ENCODE measurements at places on chromosomes 5 and 9.

GRCh38 chr5:174454890-174455289, 269.5 kb upstream of the MSX2 start:
- no peak for DNase-seq

DNA sequence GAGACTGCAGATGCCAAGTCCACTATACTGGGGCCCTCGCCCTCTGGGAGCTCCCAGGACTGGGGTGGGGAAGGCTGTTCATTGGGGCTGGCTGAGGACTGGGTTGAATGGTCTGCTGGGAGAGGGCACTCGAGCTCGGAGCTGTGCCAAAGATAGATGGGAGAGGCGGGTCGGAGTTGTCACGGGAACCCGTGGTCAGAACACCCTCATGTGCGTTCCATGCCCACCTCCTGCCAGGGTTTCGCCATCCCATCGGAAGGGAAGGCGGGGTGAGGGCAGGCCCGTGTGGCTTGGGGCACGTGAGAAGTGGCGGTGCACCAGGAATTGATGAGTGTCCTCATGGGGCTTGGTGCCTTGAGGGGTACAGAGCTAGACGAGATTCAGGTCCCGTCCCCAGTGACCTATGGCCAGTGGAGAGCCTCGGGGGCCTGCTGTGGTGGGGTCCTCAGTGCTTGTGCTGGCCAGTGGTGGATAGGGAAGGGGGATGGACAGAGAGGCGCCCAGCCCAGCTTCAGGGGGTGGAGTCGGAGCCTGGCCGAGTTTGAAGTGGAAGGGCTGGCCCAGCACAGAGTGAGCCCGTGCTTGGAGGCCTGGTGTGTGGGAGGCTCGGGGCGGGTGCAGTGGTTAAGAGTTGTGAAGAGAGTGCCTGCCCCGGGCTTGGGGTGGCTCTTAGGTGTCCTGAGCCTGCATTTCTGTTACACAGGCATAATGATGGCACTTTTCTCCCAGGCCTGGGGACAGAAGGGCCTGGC, 4.3 kb downstream of the CACFD1 start:
- no peak for DNase-seq

GRCh38 chr5:32760091-32760509, 49.0 kb downstream of the NPR3 start:
- DNase-seq: no peak

GRCh38 chr5:2471152-2471879, 280.2 kb downstream of the IRX2 start:
- no peak for DNase-seq
